ENCODE measurements at places on chromosomes 16 and 17.

GRCh38 chr17:14580499-14580898 lies 279.6 kb downstream of the HS3ST3B1 start:
- no peak for DNase-seq

GRCh38 chr17:41647038-41647813 lies 22.9 kb upstream of the KRT17 start:
- no peak for DNase-seq

DNA sequence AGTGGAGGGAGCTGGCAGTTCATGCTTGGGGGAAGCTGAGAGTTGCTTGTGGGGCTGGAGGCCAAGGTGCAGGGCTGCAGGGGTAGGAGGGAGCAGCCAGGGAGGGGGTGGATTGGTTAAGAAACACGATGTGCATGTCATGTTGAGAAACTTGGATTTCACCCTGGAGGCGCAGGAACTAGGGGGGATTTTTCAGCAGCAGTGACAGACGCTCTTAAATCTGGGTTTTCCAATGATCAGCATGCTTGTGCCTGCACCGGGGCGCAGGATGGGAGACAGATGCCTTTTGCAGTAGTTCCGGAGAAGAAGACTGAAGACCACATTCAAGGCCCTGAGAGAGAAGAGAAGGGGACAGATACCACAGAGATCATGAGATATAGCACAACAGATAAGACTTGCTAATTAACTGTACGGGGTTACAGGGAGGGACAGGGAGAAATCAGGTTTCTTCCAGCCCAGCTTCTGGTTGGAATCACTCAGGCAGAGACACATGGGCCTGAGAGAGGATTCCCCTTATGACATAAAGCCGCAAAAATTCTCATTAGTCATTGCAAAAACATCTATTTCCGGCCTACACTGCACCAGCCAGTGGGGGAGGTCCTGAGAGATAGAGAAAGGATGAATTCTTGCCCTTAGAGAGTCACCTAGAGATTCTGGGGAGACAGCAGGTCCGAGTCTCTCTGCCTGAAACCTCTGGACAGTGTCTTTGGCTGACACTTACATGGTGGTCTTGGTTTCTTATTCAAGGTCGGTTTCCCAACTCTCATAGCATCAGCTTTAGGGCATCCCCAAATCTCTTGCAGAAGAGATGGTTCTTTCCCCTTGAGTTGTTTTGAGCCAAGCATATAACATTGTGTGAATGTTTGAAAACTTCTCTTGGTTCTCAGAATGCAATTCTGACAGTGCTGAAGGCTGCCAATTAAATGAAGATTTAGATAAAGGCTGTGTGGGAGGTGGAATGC lies 27.1 kb downstream of the CDH13 start:
- peak; percentile 28 for DNase-seq

DNA sequence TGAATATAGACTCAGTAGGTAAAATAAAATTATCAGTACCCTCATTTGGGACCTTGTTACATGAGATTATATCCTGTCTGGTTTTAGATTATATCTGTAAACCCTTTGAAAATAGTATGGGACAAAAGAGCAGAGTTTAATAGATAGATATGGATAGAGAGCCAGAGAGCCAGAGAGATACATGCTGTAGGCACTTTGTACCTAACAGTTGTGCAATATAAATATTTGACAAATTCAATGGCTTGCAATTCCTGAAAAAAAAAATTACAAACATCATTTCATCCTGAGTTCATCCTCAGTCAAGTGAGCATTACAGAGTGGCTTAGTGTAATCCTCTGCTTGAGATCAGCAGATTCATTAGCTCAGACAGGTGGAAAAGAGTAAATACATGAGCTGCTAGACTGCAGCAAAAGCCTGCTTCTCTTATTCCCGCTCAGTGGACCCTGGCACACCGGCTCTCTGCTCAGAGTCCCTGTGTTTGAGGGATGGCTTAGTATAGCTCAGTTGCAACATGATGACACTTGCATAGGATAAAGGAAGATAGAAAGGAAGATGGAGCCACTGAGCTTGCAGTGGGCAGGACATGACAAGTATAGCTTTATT lies 931.6 kb upstream of the GOT2 start:
- no peak for DNase-seq

DNA sequence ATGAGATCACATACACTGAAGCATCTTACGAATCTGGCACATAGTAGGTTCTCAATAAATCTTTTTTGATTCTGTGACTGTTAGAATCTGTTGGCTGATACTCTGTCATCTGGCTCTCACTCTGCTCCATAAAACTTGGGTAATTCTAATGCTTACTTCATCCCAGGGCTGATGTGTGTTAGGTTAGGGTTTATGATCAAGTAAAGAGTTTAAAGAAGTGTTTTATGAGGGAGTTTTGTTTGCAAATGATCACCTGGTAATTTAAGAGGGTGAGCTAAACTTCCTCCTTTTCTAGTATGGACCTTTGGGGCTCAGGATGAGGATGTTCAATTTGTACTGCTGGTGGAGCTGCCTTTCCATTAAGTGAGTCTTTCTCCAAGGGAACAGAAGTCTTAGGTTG lies 364.1 kb downstream of the WWOX start:
- DNase-seq, result no peak

DNA sequence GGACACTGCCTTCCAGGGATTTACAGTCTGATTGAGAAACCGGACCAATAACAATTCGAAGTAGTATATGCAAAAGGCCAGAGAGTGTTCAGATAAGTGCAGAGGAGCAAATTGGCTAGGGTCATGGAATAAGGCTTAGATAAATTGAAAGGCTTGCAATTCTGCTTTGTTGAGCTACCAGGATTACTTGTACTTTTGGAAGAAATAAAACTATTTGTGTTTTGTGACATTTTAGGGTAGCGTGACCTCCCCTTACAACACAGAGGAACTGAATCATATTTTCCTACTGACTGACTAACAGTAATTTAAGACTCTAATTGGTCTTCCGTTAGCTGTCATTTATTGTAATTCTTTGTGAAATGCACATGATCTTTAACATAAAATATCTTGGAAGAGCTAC lies 104.7 kb downstream of the PITPNC1 start:
- DNase-seq, result no peak

GRCh38 chr16:9913604-9914326 lies 268.5 kb downstream of the GRIN2A start:
- DNase-seq, result no peak

DNA sequence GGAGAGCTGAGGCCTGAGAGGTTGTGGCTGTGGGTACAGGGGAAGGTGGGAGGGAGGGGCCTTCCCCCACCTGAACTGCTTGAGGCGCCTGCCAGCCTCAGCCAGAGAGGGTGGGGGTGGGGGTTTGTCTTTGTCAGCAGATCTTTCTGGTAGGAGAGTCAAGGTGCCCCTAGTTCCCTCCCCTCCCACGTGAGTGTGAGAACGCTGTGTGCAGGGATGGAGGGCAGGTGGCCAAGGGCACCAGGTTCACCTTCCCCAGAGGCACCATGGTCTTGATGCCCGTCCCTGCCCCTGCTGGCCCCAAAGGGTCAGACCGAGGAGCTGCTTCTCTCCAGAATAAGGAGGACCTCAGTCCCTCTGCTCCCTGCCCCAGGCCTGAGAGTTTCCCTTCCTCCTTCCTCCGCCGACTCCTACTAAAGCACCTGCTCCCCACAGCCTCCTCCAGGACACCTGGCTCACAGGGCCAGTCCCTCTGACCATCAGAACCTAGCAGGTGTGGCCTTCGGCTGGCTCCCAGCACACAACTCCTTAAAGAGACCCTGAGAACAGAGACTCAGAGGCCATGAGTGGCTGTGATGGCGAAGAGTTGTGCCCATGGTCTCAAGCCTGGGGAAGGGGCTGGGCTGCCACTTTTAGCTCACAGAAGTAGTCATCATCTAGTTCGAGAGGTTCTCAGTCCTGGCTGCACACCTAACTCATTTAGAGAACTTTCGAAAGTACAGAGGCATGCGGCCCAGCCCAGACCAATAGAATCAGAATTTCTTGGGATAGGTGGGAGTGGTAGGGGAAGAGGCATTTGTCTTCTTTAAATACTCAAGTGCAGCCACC lies 113.2 kb upstream of the LHX1 start:
- no peak for DNase-seq

- no peak for DNase-seq
Measured at GRCh38 chr17:74863420-74864296, 4.0 kb upstream of the GRIN2C start.

DNA sequence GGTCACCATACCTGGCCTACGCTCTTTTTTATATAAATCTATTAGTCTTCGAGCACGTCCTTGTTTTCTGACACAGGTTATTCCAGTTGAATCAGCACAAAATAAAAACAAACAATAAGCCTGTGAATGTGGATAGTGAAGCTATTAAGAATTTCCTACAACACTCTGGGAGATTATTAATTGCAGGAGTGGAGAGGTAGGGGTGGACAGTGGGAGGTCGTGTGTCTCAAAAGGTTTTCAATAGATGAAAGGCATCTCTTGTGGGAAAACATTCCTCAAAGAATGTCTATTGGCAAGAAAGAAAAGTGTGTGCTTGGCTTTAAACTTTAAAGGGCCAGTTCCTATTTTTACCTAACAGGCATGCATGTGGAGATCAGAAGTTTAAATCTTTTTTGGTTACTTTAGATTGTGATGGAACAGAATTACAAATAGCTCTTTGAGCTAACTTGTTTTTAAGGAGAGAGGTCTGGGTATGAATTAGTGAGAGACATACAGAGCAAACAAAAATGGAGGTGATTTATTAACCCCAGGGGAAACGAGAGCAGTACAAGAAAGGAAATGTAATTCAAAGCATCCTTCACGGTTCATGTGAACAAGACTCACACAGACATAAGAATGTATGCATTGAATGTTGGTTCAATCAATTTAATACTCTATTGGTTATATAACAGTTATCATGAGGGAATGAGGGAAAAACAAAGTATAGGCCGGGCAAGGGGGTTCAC lies 9.0 kb downstream of the SMYD4 start:
- no peak for DNase-seq

GRCh38 chr16:49980166-49980565 lies 44.9 kb upstream of the CNEP1R1 start:
- no peak for DNase-seq

All from stimulated activated CD4-positive, alpha-beta T cell treated with anti-CD3 and anti-CD28 coated beads, Interleukin-4, amount 100 ng/mL, for 1 hour (primary cell).